ENCODE measurements at places on chromosomes 2 and 18. TPM values are rescaled to one million over a fixed set of nuclear protein-coding genes. Genes with fewer than 3 reads are reported as not detected.

The FBXO15 gene
- 0.21 TPM for total RNA-seq

The CASP10 gene
- 3.5 TPM for total RNA-seq

GRCh38 chr2:66121946-66122345 is 313.0 kb upstream of the MEIS1 start:
- no peak overlapping the region for H3K27ac ChIP-seq
- H3K27me3 ChIP-seq, result no peaks in the 10 kb centered on the region
- H3K36me3 ChIP-seq, result no peaks in the 10 kb centered on the region
- DNase-seq, result no peak
- H3K4me1 ChIP-seq, result peaks cover 15% of the 10 kb centered on the region

GRCh38 chr2:29233428-29233827 is 118.2 kb downstream of the CLIP4 start:
- no peaks in the 10 kb centered on the region for H3K4me1 ChIP-seq
- no peaks in the 10 kb centered on the region for H3K27me3 ChIP-seq
- DNase-seq, result no peak
- no peak overlapping the region for H3K27ac ChIP-seq
- H3K36me3 ChIP-seq, result no peaks in the 10 kb centered on the region

DNA sequence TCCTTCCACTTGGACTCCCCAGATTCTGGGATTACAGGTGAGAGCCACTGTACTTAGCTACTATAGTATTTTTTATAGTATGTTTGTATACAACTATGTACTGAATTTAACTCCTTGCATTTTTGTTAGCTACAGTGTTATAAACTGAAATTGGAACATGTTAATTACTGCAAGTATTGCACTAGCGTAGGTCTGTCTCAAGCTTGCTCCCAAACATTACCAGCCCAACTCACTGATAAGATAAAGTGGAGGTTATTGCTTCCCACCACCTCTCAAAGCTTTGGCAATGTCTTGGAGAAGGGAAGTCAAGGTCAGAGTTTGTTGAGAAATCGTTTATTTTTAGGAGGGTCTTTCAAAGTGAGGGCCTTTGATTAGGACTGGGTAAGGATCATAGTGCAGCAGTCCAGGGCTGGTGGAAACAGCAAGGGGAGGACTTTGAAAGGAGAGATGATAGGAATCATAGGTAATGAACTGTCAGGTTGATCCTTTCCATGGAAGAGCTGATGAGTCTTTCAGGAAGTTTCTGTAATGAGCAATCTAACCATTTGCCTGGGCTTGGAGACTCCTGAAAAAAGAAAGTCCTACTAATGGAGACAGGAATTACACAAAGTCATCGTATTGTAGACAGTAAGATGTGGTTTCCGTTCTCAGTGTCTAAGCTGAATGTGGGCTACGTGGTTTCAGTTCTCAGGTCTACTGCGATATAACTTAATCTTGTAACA is 257.1 kb downstream of the MYO3B start:
- H3K36me3 ChIP-seq, result no peaks in the 10 kb centered on the region
- no peak overlapping the region for H3K27ac ChIP-seq
- DNase-seq, result no peak
- H3K4me3 ChIP-seq, result no peak overlapping the region
- H3K27me3 ChIP-seq, result peaks cover 39% of the 10 kb centered on the region

Data from GM23338 (cell line).